Mammary epithelial cell (primary cell): ENCODE measurements at places on chromosomes 16 and 17. TPM values are rescaled to one million over a fixed set of nuclear protein-coding genes. Genes with fewer than 3 reads are reported as not detected.

The MTHFSD gene
- 17.3 TPM for total RNA-seq

The CD300LF gene
- total RNA-seq = not detected

The CENPN gene
- 15.2 TPM for total RNA-seq

The SLC13A2 gene
- total RNA-seq = not detected

The TP53TG3B gene
- total RNA-seq = not detected
